ENCODE measurements at places on chromosomes 12 and 14. TPM values are rescaled to one million over a fixed set of nuclear protein-coding genes. Genes with fewer than 3 reads are reported as not detected.

Gene MIP
- 0.26 TPM for total RNA-seq

- no peak for DNase-seq
Measured at GRCh38 chr12:123546281-123546680, 12.8 kb upstream of the RILPL1 start.

Gene MORN3
- total RNA-seq = 0.26 TPM

GRCh38 chr12:100666588-100666987 is 93.1 kb downstream of the GAS2L3 start:
- no peak for DNase-seq

Gene KLRG1
- 0.51 TPM for total RNA-seq

Gene SLC7A7
- total RNA-seq = 1.9 TPM

DNA sequence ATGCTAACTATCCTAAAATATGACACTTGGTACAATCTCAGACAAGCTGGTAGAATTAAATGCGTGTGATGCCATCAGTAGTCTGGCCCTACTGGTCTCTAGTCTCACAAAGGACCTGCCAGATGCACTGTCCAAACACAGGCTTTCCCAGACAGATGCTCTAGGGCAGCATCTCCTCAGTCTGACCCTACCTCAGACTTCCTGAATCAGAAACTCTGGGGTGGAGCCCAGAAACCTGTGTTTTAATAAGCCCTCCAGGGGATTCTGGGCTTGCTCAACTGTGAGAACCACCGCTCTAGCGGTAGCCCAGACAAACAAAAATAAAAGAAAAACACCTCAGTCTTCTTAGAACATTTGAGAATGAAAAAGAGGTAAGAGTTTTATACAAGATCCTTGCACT is 48.0 kb downstream of the BDKRB1 start:
- DNase-seq = no peak

GRCh38 chr14:53929871-53930715 is 26.5 kb downstream of the BMP4 start:
- no peak for DNase-seq

GRCh38 chr12:110005319-110005973 is 6.2 kb downstream of the ANKRD13A start:
- DNase-seq = no peak

GRCh38 chr12:67929384-67929772 is 59.9 kb upstream of the IFNG-AS1 start:
- no peak for DNase-seq

GRCh38 chr12:69239352-69239921 is at the start of gene CPSF6:
TSS of gene CPSF6 (plus strand) at chr12:69239569. CDS start at chr12:69239647, 78 bp downstream.
- DNase-seq = peak; percentile 95

- no peak for DNase-seq
Measured at GRCh38 chr14:97153527-97153926, 356.3 kb downstream of the VRK1 start.

Gene RIN3
- 6.6 TPM for total RNA-seq

DNA sequence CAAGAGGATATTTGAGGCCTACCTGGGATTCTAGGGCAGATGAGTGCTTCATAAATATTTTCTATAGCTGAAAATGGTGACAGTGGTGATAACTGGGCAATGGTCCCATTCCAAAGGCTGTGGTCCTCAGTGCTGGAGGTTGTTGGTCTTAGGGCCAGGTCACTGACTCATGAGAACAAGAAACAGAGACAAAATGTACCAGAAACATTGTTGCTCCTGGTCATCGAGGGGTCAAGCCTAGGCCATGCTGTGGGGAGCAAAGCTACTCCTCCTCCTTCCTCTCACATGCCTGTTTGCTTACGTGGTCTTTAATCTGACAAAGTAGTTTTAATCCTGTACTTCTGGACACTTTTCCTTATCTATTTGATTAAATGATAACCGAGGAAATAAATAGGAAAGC is 33.8 kb downstream of the ERG28 start:
- DNase-seq = no peak

DNA sequence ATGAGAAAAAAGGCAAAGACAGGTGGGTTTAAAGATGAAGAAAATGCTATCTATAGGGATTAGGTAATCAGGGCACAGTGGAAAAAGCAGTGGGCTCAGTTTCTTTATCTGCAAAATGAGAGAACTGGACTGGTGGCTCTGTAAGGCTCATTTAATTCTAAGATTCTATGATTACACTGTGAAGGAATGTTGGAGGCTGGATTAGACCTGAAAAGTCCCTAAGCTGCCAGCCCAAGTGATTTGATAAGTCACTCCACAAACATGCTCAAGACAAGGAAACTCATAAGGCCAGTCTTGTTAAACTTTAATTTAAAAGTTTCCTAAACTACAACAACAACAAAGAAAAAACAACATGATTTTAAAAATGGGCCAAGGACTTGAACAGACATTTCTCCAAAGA is 75.1 kb downstream of the DCAF5 start:
- no peak for DNase-seq

Gene LRFN5
- total RNA-seq = not detected

DNA sequence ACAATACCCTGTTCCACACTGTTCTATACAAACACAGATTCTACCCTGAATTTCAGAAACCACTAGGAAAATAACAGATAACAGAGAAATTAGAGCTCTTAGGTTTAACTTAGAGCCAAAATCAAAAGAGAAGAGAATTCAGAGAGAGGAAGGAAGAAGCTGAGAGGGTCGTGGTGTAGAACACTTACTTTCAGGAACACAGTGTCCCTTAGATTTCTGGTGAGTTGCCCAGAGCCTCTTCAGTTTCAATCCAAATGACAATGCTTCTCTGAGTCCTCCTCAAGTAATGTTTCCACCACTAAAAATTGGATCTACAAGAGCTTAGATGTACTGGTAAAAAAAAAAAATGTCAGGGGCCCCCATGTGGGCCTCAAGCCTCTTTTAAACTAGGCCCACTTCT is 2.6 kb downstream of the YAF2 start:
- no peak for DNase-seq

Gene MYL2
- total RNA-seq = 0.26 TPM

DNA sequence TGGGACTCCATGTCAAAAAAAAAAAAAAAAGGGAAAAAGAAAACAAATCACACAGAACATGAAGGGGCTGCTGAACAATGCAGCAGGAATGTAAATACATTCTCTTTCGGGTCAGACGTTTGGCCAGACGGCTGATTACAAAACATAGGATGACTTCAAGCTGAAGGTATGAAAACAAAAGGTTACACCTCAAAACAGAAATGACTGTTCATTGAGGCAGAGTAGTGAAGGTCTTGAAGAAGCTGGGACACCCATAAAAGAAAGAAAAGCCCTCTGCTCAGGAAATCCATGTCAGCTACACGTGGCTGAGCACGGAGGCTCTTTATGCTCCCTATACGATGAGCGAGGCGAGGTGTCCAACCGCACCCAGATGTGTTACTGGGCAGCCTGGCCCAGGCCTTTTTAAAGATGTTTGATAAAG is 37.7 kb downstream of the FGD4 start:
- peak; percentile 82 for DNase-seq

Measured in dermis microvascular lymphatic vessel endothelial cell (primary cell).